Stimulated activated CD4-positive, alpha-beta T cell treated with anti-CD3 and anti-CD28 coated beads, Interleukin-12 subunit alpha, Interleukin-12 subunit beta, amount 100 ng/mL, for 48 hours (primary cell): ENCODE measurements at places on chromosomes 1 and 21.

DNA sequence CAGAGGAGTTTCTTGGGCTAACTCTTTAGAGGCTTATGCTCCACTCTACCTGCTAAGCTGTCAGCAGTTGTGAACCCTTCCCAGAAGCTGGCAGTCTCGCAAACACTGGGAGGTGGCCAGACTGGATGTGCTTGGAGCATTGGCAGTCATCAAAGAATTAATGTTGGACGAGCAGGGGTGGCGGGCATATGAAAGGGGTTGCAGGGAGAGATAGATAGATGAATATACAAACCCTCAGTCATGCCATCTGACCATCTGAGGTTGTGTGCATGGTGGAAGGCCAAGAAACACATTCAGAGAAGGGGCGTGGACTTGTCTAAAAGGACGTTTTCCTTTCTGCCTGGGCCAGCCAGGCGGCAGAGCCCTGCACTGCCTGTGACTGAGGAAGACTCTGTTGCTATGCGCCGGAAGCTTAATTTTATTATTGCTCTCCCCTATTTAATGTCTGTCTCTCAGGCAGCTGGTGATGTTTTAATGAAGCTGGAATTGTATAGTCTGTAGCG lies 164.4 kb downstream of the PBX1 start:
- no peak for DNase-seq

- no peak for DNase-seq
Observed at GRCh38 chr1:197306381-197307062, 38.5 kb downstream of the CRB1 start.

DNA sequence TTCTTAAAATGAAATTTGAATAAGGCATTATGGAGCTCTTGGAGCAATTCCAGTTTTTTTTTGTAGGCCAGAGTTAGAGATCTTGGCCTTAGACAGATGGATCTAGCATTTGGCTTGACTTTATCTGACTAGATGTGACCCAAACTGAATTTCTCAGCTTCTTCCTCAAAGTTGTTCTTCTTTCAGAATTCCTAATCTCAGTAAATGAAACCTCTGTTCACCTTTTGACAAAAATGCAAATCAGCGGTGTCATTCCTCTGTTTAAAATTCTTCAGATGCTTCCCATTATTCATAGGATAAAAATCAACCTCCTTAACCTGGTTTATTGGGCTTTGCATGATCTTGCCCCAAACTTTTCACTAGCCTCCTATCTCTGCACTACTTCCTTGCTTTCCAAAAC lies 177.6 kb downstream of the RASAL2 start:
- DNase-seq: no peak

DNA sequence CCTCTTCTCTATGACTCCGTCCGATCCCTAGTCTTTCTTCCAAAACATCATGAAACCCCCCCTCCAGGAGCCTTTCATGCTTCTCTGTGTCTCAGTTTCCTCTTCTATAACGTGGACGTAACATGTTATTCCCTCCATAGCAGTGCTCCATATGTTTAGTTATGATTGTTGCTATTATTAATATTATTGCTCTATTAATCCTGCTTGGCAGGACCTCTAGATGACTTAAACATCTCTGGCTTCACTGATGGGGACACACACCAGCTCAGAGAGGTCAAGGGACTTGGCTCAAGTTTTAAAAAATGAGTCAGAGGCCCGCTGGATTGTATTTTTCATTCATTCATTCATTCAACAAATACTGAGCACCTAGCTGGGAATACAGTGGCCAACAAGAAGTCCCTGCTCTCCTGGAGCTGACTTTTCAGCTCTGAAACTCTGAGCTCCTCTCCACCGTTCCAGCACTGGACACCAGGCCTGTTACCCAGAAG lies 404 bp upstream of the CPLANE2 start:
- DNase-seq: no peak

- no peak for DNase-seq
Observed at GRCh38 chr1:227901906-227902640, 45.7 kb downstream of the WNT9A start.

DNA sequence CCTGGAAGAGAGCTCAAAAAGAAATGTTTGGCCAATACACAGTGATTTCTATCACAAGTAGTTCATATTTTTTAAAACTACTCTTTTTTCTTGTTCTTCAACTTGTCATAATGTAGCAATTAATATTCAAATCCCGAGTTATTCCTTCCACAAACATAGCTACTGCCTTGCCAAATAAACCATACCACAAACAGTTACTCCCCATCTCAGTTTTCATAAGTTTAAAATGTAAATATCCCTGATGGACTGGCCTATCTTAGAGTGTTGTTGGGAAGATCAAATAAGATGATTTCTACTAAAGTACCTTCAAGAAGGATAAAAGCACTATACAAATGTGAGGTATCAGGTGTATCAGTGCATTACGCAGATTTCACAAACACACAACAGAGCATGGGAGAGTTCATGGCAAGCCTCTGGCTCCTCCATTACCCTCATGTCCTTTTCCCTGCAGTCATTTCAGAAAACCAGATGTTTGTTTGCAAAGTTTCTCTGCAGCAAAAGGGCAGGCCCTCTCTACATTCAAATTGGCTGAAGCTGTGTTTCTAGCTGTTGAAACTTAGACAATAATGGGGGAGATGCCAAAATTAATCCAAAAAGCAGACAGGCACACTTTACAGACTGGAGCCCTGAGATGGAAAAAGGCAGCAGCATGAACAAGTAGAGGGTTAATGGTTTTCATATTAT lies 16.1 kb downstream of the WLS start:
- DNase-seq: no peak

- no peak for DNase-seq
Observed at GRCh38 chr1:240210026-240210425, 118.3 kb downstream of the FMN2 start.

- peak; percentile 29 for DNase-seq
Observed at GRCh38 chr1:169049258-169049938, 57.1 kb upstream of the ATP1B1 start.

GRCh38 chr1:108011295-108011694 lies 46.3 kb upstream of the VAV3 start:
- DNase-seq: no peak

- no peak for DNase-seq
Observed at GRCh38 chr1:52601519-52601918, 652 bp upstream of the GPX7 start.

DNA sequence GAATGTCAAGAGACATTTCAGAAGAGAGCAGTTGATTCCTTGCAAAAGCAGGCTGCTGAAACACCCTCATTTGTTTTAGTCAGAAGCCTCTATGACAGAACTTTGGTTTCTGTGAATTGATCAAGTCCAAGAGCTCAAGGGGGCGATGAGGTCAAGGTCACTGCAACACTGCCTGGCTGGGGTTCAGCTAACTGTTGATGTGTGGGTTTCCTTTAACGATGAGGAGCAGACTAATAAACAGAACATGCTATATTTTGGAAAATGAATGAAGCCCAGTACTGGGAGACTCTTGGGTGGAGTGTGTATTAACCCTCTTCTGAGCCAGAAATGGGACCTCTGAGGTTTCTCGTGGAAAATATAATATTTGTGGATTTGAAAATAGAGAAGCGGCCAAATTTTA lies 109.3 kb downstream of the ZC3H11B start:
- no peak for DNase-seq

DNA sequence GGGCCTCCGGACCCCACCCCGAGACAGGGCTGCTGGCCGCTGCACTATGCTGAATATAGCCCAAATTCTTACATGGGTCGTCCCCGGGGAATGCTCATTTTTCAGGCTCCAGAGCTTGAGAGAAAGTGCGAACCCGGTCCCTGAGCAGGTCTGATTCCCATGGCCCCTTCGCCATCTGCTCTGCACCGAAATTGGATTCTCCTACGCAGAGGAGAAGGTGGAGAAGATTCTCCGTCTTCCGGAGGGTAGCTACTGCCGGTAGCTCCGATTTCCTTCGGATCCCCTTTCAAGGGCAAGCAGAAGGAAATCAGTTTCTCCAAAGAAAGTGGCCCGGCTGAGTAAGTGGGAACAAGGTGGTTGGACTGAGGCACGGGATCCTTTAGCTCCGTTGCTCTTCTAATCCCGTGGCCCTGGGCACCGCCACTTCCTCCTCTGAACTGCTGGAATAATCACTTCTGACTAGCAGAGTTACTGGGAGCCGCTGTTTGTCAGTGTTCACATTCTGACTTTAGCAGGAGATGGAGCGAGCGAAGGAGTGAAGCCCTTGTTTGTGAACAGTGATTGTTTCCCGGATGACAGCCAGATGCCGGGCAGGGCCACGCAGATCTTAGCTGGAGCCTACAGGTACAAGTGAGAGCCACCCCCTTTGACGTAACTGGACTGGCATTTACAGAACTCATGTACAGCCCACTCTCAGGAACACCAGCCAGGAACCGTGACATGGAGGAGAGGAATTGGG lies 1.1 kb upstream of the ZNF496 start:
- DNase-seq: no peak

DNA sequence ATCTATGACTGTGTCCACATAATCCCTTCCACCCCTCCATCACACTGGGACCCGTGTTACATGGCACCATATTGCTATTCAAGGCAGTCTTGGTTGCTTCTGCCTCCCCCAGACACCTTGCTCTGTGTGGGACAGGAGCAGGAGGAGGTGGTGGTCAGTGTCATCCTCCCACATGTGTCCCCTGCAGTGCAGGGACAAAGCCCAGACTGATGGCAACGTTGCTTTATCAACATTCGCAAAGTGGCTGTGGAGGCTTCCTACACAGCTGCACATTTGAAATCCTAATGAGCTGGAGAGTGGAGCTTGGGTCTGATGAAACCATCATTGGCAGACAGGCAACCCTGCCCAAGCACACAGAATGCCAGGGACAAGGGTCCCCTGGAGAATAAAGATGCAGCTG lies 26.2 kb downstream of the TRIM67 start:
- DNase-seq: no peak

GRCh38 chr1:229342656-229343569 lies at the start of gene CCSAP:
CCSAP (minus strand) TSS chr1:229343047; CDS start chr1:229342465, 582 bp downstream.
- DNase-seq: peak; percentile 9

DNA sequence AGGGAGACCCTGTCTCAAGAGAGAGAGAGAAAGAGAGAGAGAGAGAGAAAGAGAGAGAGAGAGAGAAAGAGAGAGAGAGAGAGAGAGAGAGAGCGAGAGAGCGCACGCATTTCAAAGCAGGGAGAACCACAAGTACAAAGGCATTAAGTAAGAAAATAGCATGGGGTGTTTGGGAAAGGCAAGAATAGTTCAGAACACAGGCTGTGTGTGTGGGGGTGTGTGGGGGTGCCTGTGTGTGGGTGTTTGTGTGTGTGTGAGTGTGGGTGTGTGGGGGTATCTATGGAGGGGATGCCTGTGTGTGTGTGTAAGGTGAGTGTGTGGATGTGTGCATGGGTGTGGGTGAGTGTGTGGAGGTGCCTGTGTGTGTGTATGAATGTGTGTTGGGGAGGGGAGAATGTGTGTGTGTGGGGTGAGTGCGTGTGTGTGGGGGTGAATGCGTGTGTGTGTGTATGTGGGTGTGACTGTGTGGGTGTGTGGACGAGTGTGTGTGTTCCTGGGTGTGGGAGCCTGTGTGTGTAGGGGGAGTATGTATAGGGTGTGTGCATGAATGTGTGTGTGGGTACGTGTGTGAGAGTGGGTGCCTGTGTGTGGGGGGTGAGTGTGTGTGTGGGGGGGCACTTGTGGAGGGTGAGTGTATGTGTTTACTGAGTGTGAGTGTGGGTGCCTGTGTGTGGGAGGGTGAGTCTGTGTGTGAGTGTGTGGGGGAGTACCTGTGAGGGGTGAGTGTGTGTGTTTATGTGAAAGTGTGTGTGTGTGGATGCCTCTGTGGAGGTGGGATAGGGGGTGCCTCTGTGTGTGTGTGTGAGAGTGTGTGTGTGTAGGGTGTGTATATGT lies 19.1 kb upstream of the HDAC1 start:
- DNase-seq: no peak

DNA sequence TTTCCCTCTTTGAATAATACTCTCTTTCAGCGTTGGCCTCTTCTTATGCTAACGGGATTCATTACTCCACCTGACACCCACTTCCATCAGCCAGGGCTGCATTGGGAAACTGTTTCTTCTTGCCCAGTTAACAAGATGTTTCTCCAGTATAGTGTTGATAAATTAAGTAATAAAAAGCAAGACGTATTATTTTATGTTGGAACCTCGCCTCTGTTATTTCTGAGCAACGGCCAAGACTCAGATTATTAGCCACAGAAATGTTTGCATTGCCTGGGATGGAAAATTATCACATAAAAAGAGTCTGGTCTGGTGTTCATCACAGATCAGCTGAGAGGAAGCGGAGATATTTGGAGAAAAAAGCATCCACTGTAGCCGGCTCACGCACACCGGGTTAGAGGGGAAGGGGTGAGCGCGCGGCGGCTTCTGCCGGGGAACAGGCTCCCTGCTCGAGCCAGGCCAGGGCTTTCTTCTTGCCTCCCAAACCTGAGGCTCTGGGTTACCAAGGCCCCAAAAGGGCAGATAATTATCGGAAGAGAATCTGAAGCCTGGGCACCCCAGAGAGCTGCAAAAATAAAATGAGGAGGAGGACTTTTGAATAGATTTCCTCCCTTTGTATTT lies 189.5 kb downstream of the PRDM16 start:
- no peak for DNase-seq

DNA sequence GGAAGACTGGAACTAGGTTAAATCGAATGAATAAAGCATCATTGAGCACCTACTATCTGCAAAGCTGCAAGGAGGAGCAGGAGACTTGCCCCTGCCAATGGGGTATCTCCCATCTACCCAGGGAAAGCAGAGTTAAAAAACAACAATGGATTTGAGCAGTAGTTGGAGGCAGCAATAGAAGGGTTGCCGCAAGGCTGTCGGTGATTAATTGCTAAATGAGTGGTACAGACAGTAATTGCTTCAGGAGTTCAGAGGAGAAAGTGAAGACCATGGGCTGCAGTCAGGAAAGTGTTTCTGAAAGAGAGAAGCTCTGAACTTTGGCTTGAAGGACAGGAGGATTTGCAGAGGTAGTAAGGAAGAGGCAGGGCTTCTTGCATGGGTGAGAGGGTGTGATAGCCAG lies 152.9 kb downstream of the ACTL8 start:
- no peak for DNase-seq

DNA sequence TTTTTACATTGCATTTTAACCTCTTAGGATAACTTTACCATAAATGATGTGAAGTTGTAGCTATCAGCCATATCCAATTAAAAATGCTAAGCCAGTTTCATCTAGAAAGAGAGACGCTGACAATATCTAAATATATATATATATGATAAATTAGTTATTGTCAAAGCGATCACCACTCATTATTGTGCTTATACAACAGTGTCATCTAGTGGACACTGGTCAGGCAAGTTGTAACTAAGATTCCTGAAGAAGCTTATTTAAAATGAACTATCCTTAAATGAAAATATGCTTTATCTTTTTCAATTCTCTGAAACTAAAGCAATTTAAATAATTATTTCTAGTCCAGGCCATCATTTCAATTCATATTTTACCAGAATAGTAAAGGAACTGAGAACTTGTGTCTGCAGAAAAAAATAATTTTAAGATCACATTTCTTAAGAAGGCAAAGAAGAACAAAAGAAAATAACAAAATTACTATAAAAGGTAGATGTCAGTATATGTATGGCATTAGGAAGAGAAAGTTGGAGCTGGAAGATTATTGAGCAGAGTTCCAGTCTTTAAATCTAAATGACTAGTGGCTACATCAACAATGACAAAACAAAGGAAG lies 193.3 kb upstream of the SNX7 start:
- no peak for DNase-seq

DNA sequence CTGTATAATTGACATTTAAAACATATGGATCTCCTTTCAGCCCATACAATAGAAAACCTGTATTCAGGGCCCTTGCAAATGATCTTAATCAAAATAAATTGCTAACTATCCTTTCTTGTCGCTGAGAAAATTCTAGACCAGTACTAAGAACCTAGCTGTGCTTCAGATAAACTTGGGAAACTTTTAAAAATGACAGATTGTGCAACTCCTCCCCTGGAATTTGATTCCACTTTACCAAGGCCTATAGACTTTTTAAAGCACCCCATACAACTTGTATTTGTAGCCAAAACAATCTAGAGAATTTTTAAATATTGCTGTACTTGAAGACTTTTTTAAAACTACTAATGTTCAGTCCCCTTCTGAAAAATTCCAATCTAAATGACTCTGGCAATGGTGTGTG lies 51.6 kb downstream of the ZNF644 start:
- no peak for DNase-seq
